NCI-H2081 (cell line): ENCODE measurements at places on chromosomes 16 and 17.

DNA sequence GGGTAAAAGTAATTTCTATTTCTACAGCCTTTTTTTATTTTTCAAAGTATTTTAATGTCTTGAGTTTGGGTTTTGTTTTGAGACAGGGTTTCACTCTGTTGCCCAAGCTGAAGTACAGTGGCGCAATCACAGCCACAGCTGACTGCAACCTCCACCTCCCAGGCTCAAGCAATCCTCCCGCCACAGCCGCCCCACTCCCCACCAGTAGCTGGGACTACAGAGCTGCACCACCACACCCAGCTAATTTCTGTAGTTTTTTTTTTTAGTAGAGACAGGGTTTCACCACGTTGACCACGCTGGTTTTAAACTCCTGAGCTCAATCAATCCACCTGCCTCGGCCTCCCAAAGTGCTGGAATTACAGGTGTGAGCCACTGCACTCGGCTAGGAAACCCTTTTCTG is 44.0 kb downstream of the TUBD1 start:
- no peak for DNase-seq

DNA sequence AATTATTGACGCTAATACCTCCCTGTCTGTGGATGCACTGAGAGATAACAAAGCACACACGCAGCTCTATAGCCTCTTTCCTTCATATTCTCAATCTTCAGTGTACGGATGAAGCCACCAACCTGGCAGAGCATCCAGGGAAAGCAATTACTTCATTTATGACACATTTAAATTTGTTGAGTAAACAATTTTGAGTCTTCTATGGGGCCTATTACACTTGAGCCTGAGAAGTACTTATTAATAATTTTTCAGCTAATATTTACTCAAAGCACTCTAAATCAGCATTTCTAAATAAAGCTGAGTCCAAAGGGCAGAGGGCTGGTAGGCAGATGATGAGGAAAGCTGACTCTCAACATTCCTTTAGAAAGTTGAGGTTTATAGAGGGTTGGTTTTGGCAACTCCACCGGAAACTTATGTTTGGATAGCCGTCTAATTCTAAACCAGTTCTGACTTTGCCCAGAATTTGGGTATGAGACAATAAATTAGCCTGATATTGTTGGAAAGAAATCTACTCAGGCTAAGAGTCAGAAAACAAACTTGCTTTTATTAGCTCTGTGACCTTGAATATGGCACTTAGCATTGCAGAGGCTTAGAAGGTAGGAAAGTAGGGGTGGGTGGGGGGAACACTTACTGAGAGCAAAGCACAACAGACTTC is 643.5 kb downstream of the CDH11 start:
- no peak for DNase-seq

DNA sequence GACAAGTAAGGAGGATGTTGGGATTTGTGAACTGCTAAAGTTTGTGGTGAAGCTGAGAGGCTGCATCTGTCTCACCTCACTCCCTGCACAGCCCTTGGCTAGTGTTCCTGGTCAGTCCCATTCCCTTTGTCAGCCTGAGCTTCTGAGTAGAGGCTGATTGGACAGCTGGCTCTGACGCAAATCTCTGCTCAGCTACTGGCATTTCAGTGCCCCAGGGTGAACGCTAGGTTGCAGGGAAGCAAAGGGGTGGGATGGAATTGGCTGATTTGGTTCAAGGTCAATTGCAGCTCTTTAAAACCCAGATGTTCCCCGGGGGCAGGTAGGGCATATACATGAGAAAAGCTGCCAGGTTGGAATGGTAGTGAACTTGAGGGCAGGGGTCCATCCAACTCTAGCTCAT is 23.1 kb upstream of the CNOT1 start:
- DNase-seq, result no peak

DNA sequence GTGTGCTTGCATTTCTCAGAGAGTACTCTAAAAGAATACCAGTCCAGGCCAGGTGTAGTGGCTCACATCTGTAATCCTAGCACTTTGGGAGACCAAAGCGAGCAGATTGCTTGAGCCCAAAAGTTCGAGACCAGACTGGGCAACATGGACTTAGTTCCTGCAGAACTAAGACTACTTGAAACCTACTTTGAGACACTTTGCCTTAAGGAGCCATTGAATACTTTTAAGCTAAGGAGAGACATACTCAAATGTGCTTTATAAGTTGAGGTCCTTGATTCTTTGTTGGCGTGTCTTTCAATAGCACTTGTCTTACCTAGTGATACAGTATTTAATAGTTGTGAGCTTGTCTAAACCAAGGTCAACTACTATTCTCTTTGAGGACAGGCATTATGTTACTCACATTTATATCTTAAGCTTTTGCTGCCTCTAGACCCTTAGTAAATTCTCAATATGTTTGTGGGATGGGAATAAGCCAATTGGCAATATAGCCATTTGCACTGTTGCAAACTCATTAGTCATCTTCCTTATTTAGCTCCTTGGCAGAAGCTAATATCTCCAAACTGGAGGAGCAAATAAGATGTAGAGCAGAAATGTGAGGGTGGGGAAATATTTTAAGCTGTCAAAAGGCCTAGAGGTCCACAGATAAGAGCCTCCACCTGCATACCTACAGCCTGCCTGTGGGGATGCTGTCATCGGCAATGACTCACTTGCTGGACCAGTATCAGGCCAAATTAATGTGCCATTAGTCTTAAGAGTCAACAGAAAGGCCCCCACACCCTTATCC is 16.3 kb downstream of the SCPEP1 start:
- DNase-seq, result no peak

GRCh38 chr16:66295213-66295612 is 71.3 kb upstream of the CDH5 start:
- DNase-seq, result no peak

DNA sequence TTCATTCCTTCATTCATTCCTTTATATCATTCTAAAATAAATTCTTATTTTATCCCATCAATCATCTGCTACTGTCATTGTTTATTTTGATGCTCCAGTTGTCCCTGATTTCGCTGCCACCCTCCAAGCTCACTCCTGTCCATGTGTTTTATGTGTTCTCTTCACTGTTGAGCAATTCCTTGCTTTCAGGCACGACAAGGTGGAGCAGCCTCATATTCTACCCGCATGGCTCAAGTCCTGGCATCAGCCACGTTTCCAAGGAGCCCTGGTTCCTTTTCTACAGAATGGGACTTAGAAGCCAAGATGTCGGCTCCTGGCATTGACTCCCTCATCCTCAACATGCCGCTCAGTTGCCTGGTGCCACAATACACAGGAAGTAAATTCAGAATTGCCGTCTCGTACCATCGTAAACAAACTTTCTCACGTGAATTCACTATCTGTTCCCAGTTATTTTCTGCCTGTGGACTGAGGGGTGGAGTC is 139.0 kb downstream of the RPTOR start:
- DNase-seq, result no peak

DNA sequence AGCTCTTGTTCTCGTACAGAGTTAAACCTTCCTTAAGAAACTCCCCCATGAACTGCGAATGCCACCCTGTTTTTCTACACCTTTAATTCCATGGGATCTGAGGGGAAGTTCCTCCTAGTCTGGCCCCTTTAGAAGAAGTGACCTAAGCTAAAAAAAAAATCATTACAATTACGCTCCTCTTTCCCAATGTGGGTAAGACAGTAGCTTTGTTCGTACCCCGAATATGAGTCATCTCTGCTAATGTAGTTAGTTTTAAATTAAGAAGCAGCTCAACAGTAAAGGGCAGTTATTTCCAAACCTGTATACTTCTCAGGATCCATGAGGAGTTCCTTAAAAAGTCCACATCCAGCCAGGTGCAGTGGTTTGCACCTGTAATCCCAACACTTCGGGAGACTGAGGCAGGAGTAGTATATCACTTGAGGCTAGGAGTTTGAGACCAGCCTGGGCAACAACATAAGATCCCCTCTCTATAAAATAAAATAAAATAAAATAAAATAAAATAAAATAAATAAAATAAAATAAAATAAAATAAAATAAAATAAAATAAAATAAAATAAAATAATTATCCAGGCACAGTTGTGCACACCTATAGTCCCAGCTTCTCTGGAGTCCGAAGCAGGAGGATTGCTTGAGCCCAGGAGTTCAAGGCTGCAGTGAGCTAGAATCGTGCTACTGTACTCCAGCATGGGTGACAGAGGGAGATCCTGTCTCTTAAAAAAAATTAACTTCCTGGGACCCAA is 26.1 kb downstream of the RCVRN start:
- no peak for DNase-seq

DNA sequence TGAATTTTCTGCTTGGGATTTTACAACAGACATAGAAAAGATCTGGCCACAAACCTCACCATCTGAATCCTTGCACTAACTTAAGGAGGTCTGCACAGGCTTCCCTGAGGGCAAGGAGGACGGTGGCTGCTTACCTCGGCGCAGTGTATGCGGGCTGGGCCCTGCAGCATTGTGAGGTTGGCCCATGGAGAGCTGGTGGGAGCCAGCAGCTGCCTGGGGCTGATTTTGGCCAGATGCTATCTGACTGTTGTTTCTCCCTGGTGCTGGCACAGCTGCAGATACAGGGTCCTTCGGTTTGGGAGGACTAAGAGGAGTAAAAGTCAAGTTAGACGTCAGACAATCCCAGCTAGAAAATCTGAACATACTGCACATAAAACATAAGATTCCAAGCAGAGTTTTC is 79.8 kb downstream of the ARHGAP17 start:
- DNase-seq, result no peak
